ENCODE measurements at places on chromosomes 6 and 20.

- DNase-seq = no peak
These were observed 61.5 kb downstream of the SYNE1 start for GRCh38 chr6:152575621-152576150.

DNA sequence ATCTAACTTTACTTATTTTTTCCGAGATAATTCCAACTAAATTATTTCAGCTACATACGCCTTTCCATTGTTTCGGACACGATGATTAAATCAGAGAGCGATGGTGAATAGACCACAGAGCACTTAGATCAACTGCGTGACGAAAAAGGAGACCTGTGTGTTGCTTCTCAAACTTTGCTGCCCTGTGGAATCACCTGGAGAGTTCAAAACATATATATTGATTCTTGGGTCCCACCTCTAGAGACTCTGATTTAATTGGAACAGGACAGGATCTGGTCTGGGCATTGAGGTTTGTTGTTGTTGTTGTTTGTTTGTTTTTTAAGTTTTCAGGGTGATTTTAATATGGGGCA is 401 bp upstream of the TNFRSF21 start:
- no peak for DNase-seq

GRCh38 chr6:32906539-32906938 is 34.3 kb downstream of the HLA-DMB start:
- no peak for DNase-seq

GRCh38 chr6:119090256-119090655 is 11.8 kb upstream of the FAM184A start:
- DNase-seq = no peak

GRCh38 chr20:37481610-37482009 is 39.4 kb upstream of the NNAT start:
- DNase-seq = no peak

DNA sequence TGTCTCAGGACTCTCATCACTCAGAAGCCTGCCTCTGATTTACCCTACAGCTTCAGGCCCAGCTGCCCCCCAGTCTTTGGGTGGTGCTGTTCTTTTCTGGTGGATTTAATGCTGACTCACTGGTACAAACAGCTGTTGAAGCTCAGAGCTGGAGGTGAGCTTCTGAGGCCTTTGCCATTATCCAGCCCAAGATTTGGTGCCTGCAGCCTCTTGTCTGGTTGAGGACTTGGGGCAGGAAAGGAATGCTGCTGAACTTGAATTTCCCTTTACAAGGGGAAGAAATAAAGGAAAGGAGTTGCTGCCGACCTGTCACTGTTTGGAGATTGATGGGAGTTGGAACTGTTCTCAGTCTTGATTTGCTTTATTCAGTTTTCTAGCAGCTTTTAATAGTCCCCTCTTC is 19.8 kb downstream of the ABCF1 start:
- DNase-seq = no peak

DNA sequence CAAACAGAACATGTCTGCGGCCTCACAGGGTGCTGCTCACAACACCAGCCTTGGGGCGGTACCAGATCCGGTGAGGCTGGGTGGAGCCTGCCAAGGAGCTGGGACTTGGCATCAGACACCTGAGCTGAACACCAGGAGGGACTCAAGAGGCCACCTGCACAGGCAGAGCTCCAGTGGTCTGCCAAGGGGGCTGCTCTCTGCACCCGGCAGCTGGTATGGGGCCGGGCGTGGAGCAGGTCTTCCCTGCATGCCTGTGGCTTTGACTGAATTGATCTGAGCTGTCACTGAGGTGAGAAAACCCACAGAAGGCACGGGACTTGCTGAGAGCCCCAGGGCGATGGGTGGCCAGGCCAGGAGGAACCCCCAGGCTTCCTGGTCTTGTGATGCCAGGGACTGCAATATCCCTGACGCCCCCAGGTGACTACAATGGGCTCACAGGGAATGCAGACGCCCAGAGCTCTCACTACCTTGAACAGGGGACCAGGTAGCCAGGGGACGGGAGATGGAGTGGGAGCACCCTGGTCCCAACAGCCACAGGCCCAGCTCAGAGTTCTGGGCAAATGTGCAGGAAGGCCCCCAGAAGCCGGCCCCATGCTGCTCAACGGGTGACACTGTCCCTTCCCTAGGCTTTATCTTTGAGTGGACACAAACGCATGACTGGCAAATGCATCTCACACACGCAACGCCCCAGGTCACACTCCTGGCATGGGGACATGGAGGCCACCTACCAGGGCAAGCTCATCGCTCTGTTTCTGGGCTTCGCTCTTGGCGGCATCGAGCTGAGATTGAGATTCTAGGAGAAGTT is 48.2 kb downstream of the DSTN start:
- DNase-seq = no peak

GRCh38 chr20:48159145-48160008 is 374.1 kb upstream of the SULF2 start:
- no peak for DNase-seq

DNA sequence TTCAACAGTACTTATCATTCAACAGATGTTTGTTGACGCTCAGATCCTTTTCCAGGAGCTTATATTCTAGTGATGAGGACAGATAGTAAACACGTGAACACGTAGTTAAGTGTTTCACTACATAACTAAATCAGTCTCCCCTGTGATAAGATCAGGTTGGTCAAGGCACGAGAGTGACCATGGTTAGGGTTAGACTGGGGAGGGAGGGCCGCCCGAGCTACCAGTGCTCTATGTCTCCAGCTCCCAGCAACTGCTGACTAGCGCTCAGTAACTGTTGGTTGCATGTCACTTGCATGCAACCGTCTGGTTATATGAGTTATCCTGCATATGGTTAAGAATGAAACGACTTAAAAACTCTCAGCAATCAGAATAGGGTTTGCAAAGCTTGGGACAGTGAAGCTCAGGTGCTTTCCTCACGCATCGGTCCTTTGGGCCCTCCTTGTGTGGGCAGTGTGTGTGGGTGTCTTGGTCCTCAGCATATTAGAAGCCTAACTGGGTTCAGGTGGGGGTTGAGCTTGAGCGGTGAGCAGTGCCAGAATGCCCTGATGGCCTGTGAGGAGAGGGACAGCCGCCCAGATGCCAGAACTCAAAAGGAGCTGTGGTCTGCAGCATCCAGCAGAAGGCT is 120.8 kb downstream of the ARID1B start:
- no peak for DNase-seq

- DNase-seq = no peak
These were observed 1.2 kb downstream of the TAB2 start for GRCh38 chr6:149318581-149319286.

DNA sequence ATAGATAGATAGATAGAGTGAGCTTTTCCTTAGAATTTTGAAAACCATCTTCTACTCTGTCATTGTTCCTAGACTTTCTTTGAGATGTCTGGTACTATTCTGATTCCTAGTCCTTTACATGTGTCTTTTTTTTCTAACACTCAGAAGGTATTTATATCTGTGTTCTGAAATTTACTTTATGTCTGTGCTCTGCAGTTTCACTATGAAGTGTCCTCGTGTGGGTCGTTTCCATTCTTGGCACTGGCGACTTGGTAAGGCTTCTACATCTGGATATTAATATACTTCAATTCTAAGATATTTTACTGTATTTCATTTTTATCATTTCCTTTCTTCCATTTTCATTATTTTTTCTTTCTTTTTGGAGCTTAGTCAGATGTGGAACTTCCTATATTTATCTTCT is 87.0 kb downstream of the FHL5 start:
- no peak for DNase-seq

DNA sequence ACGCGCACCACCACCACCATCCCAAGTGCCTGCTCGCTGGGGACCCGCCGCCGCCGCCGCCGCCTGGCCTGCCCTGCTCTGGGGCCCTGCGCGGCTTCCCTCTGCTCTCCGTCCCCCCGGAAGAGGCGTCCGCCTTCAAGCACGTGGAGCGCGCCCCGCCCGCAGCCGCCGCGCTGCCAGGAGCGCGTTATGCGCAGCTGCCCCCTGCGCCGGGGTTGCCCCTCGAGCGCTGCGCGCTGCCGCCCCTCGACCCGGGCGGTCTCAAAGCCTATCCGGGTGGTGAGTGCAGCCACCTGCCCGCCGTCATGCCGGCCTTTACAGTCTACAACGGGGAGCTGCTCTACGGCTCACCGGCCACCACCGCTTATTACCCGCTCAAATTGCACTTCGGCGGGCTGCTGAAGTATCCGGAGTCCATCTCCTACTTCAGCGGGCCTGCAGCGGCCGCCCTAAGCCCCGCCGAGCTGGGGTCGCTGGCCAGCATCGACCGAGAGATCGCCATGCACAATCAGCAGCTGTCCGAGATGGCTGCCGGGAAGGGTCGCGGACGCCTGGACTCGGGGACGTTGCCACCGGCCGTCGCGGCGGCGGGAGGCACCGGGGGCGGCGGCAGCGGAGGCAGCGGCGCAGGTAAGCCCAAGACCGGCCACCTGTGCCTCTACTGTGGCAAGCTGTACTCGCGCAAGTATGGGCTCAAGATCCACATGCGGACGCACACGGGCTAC is 7.2 kb downstream of the PRDM13 start:
- peak; percentile 48 for DNase-seq

GRCh38 chr20:602111-602970 is 7.8 kb downstream of the TCF15 start:
- no peak for DNase-seq

DNA sequence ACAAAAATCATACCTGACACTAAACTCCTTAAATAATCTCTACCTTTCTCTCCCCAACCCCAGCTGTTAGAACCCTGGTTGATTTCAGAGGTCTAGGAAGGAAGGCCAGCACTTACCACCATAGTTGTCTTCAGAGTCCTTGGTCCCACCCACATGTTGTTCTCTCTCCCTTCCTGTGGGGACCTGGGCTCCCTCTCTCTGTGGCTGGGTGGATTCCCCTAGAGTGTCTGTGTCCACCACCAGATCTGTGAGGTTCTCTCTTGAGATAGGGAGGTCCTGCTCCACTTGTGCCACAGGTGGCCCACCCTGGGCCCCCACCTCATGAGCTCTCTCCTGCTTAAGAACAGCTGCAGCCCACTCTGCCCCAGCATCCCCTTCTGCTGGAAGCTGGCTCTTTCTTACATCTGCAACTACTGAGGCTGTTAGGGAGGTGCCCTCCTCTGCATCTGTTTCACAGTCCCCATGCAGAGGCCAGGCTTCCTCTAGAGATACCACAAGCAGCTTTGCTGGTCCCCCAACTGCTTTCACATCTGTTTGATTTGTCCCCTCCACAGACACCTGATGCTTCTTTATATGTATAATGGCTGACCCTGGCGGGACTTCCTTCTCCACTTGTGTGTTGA is 5.2 kb downstream of the MDC1 start:
- DNase-seq = no peak

DNA sequence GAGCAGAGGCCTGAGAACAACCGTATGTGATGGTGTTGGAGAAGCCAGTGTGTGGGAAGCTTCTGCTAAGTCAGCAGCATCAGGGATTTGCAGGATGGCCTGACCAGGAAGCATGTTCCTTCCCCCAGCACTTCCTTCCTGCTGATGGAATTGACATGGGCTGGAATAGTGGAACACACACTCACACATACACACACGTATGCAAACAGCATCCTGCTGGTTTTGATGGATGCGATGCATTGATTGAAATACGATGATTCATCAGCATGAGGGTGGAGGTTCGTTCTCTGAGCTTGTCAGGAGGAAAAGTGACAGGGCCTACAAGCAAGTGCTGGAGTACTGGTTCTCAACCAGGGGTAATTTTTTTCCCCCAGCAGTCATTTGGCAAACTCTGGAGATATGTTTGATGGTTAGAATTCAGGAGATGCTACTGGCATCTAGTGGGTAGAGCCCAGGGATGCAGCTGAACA is 229.1 kb downstream of the NFATC2 start:
- DNase-seq = no peak

DNA sequence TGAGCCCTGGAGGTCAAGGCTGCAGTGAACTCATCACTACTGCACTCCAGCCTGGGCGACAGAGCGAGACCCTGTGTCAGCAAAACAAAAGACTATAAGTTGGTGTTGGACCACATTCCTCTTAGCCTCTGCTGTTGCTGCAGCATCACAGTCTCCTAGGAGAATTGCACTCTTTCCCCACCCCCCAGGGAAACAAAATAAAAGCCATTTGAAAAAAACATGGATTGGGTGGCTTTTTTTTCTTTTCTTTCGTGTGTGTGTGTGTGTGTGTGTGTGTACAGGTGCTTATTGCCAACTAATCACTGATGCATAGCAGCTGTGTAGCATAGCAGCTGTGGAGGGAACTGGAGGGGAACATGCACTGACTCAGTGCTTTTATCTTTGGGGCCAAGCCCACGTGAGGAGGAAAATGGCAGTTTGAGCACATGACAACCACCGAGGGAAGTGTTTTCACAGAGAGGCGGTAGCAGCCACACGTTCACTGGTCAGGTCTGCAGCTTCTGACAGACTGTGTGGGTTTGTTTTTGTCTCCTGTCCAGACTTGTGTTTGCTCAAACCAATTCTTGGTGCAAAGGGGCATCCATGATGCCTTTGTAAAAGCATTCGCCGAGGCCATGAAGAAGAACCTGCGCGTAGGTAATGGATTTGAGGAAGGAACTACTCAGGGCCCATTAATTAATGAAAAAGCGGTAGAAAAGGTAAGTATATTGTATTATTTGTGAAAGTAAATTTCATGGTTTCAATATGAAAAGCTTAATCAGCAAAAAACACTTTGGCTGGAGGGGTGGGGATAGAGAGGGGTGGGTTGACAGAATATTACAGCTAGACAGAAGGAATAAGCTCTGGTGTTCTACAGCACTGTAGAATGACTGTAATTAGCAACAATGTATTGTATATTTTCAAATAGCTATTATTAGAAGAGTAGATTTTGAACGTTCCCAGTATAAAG is 27.7 kb downstream of the ALDH5A1 start:
- DNase-seq = peak; percentile 76

GRCh38 chr20:1876217-1876921 is 18.8 kb upstream of the SIRPA start:
- no peak for DNase-seq

DNA sequence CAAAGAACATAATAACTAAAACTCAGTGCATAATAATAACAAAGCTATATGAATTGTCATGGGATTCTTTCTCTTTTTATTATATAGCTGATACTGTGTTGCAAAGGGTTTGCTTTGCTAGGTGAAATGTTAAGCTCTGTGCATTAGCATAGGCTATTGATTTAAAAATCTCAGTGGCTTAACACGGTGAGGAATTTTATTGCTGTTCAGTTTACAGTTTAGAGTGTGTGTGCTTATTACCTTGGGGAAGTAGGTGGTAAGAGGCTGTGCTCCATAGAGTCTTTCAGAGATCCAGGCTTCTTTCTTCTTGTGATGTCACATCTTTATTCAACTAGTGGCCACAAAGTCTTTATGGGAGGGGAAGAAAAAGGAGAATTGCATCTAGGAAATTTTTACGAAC is 55.7 kb downstream of the LRRC1 start:
- no peak for DNase-seq

GRCh38 chr6:150975136-150975535 is 109.6 kb downstream of the MTHFD1L start:
- DNase-seq = no peak

DNA sequence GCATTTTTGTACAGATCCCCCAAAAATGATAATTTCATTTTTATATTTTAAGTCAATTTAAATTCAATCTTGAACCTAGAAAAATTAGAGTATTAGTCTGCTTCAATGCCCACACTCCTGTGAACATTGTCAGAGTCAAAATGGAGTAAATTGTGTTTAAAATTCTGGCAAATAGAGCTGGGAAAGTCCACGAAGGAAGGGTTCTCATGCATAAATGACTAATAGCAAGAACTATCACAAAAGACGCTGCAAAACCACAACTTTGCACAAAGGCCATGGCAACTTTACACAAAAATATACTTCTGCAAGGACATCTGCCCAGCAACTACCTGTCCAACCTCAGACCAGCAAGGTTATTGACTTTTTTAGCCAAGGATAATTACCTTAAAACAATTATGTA is 203.2 kb upstream of the SMLR1 start:
- DNase-seq = no peak

- no peak for DNase-seq
These were observed 6.4 kb downstream of the RPS12 start for GRCh38 chr6:132820629-132821381.

GRCh38 chr6:79239536-79240168 is 5.2 kb upstream of the HMGN3 start:
- DNase-seq = no peak

Measured in NCI-H187 (cell line).